Sciatic nerve (tissue), 2 donors: ENCODE measurements at places on chromosomes 1 and 21. TPM values are rescaled to one million over a fixed set of nuclear protein-coding genes. Genes with fewer than 3 reads are reported as not detected.

GRCh38 chr1:43619996-43620920 lies 29.7 kb upstream of the KDM4A start:
- DNase-seq, result no peak

The RNF19B gene
- 33.3 TPM for total RNA-seq

The RAVER2 gene
- 6.5 TPM for total RNA-seq

The TIE1 gene
- total RNA-seq, result 58.0 TPM

The HFM1 gene
- 2.3 TPM for total RNA-seq

GRCh38 chr1:229287267-229287666 lies 16.4 kb downstream of the RAB4A start:
- DNase-seq, result no peak

DNA sequence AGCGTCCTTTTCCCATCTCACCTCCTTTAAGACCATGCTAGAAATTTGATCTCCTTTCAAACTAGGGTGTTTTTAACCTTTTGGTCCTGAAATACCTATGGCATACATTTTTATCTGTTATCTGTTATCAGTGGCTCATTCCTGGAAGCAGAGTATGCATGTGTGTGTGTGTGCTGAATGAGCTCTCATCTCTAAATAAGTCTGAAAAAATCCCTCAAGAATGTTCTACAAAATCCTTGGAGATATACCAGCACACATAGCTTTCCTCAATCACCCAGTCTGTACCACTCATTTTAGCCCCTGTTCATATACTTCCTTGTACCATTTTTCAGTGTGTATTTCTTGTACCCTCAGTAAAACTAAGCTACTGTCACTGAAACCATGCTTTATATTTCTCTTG lies 6.0 kb upstream of the DARS2 start:
- DNase-seq, result no peak

DNA sequence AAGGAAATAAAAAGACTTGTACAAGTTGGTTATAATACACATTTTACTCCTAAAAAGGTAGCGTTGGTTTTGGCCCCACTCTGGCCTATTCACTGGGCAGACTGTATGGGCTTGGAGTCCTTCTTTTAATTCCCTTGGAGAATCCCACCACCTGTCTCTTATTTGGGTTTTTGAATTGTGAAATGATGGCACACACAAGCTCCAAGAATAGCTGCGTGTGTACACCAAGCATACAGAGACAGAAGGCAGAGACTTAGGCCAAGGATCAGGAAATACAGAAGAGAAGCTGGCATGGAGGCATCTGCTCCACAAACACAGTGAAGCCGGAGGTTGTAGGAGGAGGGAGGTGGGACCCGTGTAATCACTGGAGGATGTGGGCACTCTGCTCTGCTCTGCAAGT lies 29.1 kb downstream of the DDR2 start:
- no peak for DNase-seq

DNA sequence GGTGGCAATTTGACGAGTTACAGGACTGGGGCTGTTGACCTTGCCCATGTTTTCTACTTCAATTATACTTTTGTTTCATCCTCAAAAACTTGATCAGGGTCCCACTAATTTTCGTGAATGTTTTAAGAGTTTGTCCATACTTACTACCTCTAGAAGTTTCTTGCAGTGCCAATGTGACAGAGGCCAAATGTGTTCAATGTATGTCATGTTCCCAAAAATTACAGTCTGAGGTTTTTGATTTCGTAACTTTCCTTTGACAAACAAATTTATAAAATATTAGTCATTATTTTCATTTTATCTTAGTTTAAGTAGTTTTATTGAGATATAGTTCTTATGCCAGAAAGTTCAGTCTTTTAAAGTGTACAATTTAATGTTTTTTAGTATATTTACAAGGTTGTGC lies 15.3 kb downstream of the VPS13D start:
- no peak for DNase-seq

DNA sequence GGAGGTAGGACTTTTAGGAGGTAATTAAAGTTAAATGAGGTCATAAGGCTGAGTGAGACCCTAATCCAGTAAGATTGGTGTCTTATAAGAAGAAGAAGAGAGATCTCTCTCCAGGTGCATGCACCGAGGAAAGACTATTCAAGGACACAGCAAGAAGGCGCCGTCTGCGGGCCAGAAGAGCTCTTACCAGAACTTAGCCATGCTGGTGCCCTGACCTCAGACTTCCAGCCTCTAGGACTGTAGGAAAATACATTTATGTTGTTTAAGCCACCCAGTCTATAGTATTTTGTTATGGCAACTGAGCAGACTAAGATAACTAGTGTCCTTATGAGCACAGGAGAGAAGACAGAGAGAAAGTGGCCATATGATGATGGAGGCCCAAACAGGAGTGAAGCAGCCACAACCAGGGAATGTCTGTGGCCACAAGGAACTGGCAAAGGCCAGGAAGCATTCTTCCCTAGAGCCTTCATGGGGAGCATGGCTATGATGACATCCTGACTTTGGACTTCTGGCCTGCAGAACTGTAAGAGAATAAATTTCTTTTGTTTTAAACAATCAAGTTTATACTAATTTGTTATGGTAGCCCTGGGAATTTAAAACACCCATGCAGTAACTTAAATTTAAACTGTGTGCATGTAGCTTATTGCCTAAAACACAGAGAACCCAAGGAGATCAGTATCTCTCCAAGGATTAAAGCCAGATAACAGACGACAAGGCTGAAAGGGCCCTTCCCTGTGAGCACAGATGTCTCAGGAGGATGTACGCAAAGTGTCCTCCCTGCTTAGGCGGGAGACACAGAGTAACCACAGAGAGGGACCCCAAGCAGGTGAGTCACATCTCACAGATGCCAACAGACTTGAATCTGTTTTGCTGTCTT lies 9.9 kb upstream of the CD58 start:
- DNase-seq, result no peak

The ENAH gene
- total RNA-seq, result 80.8 TPM

GRCh38 chr1:219265026-219265515 lies 91.4 kb downstream of the LYPLAL1 start:
- DNase-seq, result no peak

- DNase-seq, result no peak
These were observed 805 bp downstream of the ZNHIT6 start for GRCh38 chr1:85707267-85707989.

The NPHS2 gene
- total RNA-seq, result not detected

GRCh38 chr1:59128784-59129227 lies 168.1 kb upstream of the FGGY start:
- DNase-seq, result no peak

DNA sequence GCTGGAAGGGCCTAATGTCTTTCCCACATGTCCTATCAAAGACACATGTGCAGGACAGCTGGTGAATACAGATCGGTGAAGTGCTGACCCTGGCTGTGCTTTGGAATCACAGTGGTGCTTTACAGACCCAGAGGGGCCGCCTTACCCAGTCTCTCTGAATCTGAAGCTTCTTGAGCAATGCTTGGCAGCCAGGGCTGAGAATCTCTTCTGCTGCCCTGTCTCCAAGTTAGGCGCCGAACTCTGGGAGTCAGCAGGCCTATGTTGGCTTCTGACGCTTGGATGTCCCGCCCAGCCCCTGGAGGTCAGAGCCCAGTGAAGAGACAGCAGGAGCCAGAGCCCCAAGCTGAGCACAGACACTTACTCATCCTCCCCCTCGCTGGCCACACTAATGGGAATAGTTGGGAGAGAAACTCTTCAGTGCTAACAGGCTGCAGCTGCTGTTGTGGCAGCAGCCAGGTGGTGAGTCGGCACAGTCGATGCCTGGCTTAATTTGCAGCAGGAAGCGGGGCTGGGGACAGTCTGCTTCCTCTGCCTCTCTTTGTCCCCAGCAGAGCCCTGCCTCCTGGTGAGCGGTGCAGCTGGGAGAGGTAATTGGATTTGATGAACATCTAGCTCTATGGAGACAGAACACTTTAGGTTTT lies 68.1 kb downstream of the URB2 start:
- DNase-seq, result peak; percentile 77

- no peak for DNase-seq
These were observed 43.7 kb downstream of the BTBD8 start for GRCh38 chr1:92123868-92124267.

DNA sequence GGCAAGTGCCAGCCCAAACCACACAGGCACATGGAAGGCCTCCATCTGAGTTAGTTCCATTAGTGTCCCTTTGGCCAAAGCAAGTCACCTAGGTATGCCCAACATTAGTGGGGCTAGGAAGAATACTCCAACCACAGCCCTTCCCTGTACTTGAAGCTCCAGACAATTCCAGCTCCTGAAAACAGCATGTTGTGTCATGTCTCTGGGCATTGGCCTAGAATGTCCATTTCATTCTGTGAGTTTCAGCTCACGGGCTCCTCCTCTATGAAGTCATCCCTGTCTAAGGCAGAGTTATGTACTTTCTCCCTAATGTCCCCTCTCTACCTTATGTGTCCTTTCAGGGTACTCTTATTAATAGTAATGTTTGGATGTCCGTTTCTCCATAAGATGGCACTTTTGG lies 96.5 kb upstream of the SPATA6 start:
- DNase-seq, result no peak

- DNase-seq, result no peak
These were observed 40.6 kb upstream of the ZBTB40 start for GRCh38 chr1:22410928-22411495.

- no peak for DNase-seq
These were observed 464 bp downstream of the COL11A1 start for GRCh38 chr1:103107741-103108375.

DNA sequence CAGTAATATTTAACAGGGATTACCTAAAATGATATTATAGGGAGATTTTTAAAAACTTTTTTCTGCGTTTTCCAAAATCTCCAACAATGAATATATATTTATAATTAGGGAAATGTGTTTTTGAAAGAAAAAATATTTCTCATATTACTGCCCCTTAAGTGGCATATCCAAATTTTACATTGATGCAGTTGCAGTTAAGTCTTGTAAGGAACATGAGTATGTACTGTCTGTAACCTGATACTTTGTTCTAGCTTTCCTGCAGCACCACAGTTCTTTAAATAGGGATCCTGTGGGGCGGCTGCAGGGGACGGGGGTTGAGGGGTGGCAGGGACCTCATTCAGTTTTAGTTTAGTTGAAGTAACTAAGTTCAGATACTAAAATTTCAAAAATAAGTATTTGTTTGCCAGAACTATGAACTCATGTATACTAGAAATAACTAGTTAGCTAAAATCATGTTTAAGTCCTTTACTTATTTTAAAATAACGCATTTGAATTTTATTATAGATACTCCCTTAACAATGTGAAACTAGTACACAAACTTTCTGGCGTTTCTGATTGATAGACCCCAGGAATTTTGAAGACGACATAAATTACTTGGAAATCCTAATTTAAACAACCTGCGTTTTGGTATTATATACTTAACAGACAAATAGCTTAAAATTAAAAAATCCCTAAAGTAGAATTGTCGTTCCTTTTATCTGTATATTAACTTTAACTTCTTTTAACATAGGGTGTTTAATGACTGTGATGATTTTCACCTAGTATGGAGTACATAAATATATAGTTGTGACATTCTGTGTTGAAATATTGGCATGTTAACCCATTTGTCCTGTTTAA lies 639 bp upstream of the DNAJB4 start:
- DNase-seq, result no peak

The HEYL gene
- total RNA-seq, result 10.6 TPM

- DNase-seq, result no peak
These were observed 81.7 kb downstream of the IER5 start for GRCh38 chr1:181170194-181170593.

- DNase-seq, result no peak
These were observed 438.5 kb downstream of the MATN1 start for GRCh38 chr1:30284728-30285475.

DNA sequence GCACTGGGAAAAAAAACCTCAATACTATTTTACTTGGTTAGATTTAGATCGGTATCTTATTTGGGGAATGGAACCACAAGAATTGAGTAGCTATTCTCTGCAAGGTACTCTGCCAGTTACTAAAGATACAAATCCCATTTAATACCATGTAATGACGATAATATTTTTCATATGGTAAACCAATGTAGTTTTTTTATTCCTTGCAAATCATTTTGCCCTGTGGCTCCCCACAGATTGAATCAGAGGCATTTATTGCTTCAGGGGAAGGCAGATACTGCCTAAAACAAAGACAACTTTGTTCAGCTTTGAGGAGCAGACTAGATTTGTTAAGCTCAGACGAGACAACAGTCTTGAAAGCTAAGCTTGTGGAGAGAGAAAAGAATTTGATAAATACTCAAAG lies 226.7 kb upstream of the RUNX1 start:
- DNase-seq, result no peak

DNA sequence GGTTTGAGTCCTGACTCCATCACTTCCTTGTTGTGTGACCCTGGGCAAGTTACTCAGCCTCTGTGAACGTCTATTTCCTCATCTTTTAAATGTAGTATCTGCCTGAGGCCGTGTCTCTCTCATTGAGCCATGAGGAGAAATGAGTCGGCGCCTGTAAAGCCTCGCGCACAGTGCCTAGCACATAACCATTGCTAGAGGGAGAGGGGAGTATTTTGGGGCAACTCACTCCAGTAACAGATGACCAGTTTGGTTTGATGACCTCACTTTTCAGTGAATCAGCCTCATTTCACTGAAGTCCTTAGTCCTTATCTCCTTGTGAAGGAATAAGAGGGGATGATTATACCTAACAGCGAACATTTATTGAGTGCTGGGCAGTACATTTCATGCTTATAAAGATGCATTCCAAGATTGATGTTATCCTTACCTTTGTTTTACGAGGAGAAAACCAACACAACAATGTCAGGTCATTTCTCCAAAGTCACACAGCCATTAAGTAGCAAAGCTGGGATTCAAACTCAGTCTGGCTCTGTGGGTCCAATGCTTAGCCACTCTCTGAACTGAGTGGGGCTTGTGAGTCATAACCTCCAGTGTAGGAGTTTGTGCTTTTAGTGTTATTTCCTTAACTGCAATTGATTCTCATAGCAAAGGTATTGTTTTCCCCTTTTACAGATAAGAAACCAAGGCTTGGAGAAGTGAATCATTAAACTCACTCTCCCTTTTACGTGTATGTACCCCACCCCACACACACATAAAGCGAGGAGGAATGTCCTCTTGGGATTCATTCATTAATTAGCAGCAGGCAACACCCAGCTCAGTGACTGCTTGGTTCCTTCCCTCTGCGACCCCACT lies 25.9 kb downstream of the KCNC4 start:
- DNase-seq, result no peak

GRCh38 chr1:21668232-21668950 lies 766 bp downstream of the RAP1GAP start:
- peak; percentile 48 for DNase-seq

The COL18A1 gene
- 129 TPM for total RNA-seq

DNA sequence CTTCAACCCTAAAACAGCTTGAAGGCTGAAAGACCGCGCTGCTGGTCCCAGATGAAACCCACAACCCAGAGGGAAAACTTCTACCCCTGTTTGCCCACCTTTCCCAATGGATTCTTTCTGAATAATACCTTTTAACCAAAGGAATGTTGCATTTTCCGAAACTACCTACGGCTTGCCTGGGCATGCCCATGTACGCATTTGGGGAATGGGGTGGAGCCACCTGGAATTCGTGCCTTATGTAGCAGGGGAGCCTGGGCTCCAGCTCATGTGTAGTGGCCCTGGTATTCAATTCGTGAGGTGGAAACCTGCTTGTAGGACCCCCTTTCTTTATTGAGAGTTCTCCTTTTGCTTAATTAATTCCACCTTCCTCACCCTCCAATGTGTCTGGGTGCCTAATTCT lies 256.6 kb upstream of the RGS18 start:
- no peak for DNase-seq
